ENCODE measurements at places on chromosomes 4 and X.
A peak's percentile ranks its signal among the peaks of the same experiment; 100 is the strongest.

DNA sequence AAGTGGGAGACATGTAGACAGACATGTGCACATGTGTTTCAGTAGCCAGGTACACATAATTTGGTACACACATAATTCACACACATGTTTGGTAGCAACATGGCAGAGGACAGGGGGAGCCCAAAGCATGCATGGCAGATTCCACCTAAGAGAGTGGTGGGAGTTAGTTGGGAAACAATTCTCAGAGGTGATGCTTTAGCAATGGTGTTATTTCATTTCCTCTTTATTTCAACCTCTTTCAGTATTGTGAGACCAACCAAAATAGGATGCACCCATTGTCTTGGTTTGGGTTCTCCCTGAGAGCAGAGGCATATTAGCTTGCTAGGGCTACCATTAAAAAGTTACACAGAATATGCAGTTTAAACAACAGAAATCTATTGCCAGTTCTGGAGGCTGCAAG lies 92.2 kb upstream of the ANXA3 start:
- DNase-seq, result no peak

GRCh38 chr4:76526585-76526990 lies 91.6 kb downstream of the SHROOM3 start:
- DNase-seq, result no peak

- DNase-seq, result no peak
Measured at GRCh38 chr4:24809815-24810405, 14.5 kb downstream of the SOD3 start.

- DNase-seq, result no peak
Measured at GRCh38 chrX:109747681-109748080, 14.6 kb upstream of the ACSL4 start.

DNA sequence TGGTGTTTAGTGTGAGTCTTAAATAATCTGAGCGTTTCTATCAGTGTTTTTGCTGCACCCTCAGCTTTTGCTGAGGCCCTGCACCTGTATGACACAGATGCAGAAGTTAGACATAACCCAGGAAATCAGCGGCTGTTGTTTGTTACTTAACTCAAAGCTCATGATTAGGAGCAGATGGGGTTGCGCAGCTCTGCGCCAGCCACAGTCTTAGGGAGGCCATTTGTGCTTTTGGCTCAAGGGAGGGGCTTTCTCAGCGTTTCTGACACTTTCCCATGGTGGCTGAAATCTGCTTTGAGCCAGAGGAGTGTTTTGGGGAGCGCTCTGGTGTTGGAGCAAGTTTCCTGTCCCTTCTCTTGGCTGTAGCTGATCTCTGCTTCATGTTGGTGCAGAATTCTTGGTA lies 433.8 kb downstream of the NAF1 start:
- DNase-seq, result no peak

DNA sequence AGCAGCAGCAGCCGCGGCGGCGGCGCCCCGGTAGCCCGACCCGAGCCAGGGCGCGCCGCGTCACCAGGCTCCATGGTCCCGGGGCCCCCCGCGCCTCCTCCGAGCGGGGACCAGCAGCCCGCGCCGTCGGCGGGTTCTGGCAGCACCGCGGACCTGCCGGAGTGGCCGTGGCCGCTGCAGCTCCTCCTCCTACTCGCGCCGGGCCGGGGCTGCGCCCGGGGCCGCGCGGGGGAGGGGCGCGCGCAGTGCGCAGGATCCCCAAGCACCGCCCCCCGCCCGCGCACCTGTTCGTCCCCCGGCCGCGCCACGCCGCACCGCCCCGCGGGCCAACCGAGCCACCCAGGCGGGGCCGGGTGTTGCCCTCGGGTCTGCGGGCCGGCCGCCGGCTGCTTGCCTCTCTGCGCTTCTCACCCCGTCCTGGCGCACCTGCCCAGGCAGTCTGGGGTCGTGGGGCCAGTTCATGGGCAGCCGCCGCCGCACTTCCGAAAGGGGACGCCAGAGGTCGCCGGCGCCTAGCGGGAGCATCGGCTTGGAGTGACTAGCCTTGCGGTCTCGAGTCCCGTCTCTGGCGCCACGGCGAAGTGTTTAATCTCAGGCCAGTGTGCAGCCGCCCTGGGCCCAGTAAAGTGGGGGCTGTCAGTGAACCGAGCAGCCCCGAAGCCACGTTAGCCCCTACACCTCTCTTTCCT lies at the start of gene SLC9A7:
TSS of gene SLC9A7 (minus strand) at position 163 of the 689 bp plus-strand sequence. CDS start at position 74, 89 bp downstream.
- peak; percentile 22 for DNase-seq

- no peak for DNase-seq
Measured at GRCh38 chrX:48848847-48849246, 13.4 kb upstream of the PCSK1N start.
